ENCODE measurements at places on chromosomes 2 and 18.
A peak's percentile ranks its signal among the peaks of the same experiment; 100 is the strongest.

- DNase-seq = no peak
Measured at GRCh38 chr18:39365836-39366485, 1800.4 kb upstream of the CELF4 start.

DNA sequence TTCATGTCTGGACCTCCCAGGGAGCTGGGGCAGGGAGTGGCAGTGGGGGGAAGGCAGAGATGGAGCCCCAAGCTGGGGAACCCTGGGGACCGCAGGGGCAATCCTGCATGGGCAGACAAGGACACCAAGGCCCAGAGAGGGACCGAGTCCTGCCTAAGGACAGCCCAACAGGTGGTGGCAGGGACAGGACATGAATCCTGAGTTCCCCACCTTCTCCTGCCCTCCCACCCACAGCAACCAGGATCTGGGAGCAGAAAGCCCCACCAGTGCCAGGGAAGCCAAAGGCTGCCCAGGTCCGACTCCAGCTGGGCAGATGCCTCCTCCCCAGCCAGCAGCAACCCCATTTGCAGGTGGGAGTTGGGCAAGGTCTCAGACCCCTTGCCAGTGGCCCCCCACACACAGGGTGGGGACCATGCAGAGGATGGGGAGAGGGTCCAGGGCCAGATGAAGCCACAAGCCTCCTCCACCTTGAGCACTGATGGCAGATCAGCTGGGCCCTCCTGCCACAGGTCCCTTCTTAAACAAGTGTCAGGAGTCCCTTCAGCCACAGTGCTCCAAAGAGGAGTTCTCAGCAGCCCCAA, 6.3 kb downstream of the ADRA2B start:
- no peak for DNase-seq

DNA sequence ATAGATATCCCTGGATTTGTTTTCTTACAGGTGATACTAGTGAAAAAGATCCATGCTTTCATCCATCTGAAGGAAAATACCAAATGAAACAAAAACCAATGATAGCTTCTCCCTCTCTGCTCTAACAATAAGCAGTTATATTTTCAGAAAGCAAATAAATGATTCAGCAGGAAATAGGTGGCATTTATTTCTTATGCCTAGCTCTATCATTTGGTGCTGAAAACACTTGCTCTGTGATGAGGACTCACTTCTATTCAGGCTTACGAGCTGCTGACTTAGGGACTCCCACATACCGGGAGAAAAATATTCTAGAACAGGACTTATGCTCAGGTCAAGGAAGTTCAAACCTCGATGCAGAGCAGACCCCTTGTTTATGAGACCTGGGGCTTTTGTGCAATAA, 142.6 kb downstream of the SETBP1 start:
- no peak for DNase-seq

DNA sequence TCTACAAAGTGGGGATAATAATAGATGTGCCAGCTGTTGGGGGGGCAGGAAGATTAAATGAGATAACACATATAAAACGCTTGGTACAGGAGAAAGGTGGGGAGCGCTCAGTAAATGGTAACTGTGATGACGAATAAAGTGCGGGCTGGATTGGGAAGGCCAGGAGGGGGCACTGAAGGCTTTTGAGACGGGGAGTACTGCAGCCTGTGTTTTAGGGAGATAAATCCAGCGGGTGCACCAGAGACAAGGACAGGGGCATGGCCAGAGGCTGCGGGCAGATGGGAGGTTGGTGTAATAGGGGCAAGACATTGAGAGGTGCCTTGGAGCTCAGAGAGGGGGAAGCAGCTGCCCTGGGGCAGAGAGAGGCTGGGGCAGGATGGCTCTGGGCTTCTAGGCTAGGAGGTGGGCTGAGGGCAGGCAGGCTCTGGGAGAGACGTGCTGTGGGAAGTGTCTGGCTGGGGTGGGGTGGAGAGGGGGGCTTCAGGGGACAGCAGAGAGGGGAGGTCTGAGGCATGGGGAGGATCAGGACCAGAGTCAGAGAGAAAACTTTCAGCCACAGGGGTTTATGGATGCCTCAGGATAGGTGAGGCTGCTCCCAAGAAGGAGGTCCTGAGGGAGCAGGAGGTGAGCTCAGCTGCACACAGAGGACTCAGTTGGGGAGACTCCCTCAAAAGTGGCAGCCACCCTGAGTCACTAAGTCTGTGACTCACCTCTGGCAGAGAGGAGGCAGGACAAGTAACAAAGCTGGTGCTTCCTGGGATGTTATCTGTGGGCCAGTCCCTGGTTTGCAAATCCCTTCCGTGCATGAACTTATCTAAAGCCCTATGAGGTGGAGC, 18.8 kb downstream of the TEX44 start:
- DNase-seq = no peak

- DNase-seq = no peak
Measured at GRCh38 chr18:24736662-24737330, 276.4 kb downstream of the HRH4 start.

GRCh38 chr18:49626842-49627467, 65.1 kb downstream of the LIPG start:
- no peak for DNase-seq

DNA sequence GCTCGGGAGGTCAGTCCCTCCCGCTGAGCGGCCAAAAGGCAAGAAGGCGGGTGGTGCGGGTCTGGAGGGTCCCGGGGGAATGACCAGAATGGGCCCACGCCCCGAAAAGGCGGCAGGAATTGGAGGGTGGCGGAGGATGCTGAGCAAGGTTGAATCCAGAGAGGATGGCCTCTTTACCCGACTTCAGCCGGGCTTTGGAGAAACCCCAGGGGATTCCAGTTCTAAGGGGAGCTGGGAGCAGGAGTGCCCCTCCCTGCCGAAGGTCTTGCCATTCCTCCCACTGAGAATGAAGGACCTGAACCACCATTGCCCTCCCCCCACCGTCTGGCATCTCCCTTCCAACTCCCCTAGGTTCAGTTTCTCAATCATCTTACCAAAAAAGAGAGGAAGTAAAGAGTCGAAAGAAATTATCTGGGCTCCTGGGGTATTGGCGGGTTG, 38.9 kb upstream of the ATP6V1B1 start:
- DNase-seq = no peak

GRCh38 chr18:13235981-13236380, 17.4 kb downstream of the LDLRAD4 start:
- peak; percentile 39 for DNase-seq

DNA sequence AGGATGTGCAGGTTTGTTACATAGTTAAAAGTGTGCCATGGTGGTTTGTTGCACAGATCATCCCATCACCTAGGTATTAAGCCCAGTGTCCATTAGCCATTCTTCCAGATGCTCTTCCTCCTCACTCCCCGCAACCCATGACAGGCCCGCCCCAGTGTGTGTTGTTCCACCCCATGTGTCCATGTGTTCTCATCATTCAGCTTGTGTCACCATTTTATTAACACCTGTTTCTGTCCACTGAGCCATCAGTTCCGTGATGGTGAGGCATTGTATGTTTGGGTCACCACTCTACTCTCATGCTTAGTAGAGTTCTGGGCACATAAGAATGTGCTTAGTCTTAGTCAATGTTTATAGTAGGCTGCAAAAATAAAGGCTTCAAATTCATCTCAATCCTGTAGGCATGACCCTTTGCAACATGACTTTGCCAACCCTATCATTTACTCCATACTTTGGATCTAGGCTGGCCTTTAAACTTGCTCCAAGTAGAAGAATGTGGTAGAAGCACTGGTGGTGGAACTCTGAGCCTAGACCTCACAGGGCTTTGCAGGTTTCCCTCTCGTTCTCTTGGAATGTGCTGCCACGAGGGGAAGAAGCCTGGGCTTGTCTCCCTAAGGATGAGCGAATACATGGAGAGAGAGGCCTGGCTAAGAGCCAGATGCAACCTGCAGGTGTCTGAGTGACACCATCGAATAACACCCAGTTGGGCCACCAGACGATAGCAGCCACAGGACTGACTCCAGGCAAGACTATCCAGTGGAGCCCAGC, 161.5 kb downstream of the NAPG start:
- DNase-seq = no peak

DNA sequence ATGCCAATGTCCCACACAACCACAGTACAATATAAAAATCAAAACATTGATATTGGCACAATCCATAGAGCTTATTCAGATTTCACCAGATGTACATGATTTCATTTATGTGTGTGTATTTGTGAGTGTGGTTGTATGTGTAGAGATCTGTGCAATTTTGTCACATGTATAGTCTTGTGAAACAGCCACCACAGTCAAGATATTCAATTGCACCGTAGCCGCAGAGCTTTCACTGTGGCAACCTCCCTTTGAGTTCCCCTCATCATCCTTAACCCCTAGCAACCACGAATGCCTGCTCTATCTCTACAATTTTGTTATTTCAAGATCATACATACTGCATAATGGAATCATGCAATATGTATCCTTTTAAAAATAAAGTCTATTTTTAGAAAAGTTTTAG, 391.3 kb downstream of the SETBP1 start:
- DNase-seq = no peak

DNA sequence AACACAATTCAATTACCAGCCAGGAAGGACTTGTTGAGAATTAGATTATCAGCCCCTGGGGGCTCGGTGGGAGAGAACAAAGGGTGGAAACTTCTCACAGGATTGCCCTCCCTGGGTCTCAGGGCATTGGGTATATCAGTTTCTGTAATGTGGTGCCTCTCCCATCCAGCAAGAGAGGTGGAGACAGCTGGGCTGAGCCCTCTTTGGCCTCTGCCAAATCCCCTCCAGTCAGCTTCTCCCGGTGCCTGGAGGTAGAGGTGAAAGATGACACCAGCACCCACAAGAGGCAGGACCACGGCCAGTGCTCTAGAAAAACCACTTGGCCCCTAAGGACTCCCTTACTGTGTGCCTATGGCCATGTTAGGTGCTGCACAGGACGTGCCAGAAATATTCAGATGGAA, 179.7 kb downstream of the HAUS1 start:
- DNase-seq = no peak

- no peak for DNase-seq
Measured at GRCh38 chr2:207087046-207087902, 78.5 kb downstream of the KLF7 start.

- DNase-seq = no peak
Measured at GRCh38 chr2:46697830-46698323, 217.7 kb downstream of the MCFD2 start.

GRCh38 chr2:126971481-126972278, 73.0 kb downstream of the TEX51 start:
- peak; percentile 77 for DNase-seq
